ENCODE measurements at places on chromosomes 4 and X. TPM values are rescaled to one million over a fixed set of nuclear protein-coding genes. Genes with fewer than 3 reads are reported as not detected.

GRCh38 chrX:45322382-45322781 lies 121.7 kb upstream of the DIPK2B start:
- no peak for DNase-seq

Gene HPSE
- 1.7 TPM for polyA plus RNA-seq

Gene TCEANC
- 0.84 TPM for polyA plus RNA-seq

DNA sequence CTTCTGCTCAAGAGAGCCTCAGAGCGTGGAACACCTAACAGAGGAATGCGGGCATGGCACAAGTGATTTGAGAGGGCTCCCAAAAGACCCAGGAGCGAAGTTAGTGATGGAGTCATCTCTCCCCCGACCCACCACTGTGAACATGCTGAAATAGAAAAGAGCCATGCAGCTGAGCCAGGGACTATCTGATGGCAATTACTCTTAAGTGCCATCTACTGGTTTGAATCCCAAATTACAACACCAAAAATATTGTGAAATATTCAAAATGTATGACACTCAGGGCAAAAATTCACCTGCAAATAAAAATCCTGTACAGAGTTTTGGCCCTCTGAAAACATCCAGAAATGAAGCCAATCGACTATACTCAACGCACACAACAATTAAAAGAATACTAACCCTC lies 2038.9 kb upstream of the ADGRL3 start:
- DNase-seq = no peak

DNA sequence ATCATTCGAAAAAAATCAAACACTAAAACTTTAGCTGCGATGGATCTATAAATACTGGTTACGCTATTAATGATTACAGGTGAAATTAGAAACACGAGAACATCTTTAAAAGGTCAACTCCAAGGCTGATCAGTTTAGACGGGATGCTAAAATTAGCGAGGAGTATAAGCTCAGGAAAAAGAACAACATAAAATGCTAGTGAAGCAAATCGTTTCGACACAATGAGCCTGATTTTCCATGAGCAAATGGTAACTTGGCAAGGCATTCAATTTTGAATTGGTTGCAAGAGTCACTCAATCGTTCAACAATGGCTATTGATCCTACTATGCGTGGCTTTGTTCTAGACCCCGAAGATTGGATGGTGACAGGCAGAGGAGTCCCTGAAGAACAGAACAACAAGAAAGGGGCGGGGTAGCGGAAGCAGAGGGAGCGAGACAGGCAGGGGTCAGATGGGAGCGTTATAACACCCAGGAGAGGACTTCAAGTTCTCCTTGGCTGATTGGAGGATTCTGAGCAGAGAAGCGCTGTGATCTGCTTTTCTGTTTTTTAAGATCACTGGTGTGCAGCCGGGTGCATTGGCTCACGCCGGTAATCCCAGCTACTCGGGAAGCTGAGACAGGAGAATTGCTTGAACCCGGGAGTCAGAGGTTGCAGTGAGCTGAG lies 146.5 kb downstream of the RBM47 start:
- no peak for DNase-seq

DNA sequence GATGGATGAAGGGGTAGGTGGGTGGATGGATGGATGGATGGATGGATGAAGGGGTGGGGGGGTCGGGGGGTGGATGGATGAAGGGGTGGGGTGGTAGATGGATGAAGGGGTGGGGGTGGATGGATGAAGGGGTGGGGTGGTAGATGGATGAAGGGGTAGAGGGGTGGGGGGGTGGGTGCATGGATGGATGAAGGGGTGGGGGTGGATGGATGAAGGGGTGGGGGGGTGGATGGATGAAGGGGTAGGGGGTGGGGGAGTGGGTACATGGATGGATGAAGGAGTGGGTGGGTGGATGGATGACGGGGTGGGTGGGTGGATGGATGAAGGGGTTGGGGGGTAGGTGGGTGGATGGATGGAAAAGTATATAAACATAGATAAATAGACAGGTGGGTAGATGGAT lies 74.2 kb downstream of the PRKX start:
- peak; percentile 28 for DNase-seq

Gene TKTL1
- 0.02 TPM for polyA plus RNA-seq

Gene CCNG2
- 8.9 TPM for polyA plus RNA-seq

GRCh38 chr4:76153356-76153755 lies 5.2 kb upstream of the NUP54 start:
- no peak for DNase-seq

Gene VMA21
- polyA plus RNA-seq = 17.0 TPM

GRCh38 chr4:184503869-184504300 lies 29.5 kb upstream of the IRF2 start:
- DNase-seq = no peak

DNA sequence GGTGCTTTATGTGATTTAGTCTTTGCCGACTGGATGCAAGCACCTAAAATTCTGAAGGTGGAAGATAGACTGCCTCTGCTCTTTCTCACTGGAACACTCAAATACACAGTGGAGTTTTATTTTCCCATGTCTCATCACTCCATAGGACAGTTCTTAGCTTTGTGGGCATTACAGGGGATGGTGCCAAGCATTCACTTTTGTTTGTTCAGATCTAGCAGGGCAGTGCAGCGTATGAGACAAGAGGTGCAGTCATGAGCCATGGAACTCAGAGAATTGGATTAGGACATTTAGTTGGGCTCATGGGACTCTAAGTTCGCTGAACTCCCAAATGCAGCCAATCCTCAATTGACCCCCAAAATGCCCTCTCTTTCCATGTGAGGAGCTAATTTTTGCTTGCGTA lies 1136.9 kb upstream of the PRKX start:
- no peak for DNase-seq

DNA sequence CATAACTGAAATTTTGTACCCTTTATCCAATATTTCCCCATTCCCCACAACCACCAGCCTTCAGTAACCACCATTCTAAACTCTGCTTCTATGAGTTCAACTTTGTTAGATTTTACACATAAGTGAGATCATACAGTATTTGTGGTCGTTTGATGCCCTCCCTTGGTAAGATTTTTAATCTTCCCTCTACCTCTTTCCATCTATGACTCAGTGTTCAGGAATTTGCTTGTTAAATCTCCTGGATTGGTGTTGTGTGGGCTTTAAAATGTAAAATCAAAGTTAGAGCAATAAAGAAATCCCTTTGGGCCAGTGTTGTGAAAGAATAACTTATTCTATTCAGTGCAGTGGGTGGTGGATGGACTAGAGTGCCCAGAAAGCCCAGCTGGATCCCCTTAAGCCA lies 37.4 kb downstream of the SLC16A2 start:
- no peak for DNase-seq

DNA sequence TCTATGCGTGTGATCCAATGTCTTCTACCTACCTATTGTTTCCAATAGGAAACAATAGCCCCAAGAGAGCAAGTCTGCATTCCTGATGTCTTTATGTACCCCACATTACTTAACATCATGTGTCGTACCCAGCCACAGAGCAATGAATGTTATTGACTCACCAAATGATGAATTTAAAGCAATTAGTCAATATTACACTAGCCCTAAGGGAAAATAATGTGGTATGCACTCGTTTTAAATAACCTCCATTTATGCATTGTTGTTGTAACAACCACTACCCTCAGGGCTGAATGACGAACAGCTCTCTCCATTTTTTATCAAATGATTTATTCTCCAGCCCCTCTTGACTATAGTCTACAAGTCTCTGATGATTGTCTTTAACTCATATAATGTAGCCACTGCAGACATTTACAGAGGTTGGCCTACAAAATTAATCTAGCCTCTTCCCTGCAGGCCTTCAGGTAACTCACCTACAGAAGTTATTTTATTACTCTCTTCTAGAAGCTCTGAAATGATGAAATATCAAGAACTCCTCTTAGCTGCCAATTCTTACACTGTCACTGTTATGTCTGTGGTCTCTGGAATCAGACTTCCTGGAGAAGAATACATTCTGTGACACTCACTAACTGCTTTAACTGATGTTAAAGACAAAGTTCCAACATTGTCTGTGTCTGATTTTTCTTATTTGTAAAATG lies 601.7 kb upstream of the GRIA3 start:
- no peak for DNase-seq

Gene ATOH1
- polyA plus RNA-seq = not detected

DNA sequence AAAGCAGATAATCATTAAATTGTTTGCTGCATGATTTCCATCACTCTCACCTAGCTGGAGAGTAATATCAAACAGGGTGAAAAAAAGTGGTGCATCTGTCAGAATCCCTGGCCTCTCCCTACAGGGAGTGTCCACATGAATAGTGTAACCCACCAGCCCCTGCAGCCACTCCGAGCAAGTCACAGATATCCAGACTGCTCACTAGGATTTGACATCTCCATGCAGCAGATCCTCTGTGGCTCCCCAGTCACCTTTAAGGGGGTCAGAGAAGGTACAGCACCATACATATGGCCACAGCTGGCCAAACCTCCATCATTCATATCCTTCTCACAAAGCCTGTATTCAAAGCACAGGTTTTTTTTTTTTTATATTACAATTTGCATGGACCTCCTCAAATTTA lies 536.3 kb downstream of the INPP4B start:
- no peak for DNase-seq

Gene SLITRK2
- not detected for polyA plus RNA-seq

DNA sequence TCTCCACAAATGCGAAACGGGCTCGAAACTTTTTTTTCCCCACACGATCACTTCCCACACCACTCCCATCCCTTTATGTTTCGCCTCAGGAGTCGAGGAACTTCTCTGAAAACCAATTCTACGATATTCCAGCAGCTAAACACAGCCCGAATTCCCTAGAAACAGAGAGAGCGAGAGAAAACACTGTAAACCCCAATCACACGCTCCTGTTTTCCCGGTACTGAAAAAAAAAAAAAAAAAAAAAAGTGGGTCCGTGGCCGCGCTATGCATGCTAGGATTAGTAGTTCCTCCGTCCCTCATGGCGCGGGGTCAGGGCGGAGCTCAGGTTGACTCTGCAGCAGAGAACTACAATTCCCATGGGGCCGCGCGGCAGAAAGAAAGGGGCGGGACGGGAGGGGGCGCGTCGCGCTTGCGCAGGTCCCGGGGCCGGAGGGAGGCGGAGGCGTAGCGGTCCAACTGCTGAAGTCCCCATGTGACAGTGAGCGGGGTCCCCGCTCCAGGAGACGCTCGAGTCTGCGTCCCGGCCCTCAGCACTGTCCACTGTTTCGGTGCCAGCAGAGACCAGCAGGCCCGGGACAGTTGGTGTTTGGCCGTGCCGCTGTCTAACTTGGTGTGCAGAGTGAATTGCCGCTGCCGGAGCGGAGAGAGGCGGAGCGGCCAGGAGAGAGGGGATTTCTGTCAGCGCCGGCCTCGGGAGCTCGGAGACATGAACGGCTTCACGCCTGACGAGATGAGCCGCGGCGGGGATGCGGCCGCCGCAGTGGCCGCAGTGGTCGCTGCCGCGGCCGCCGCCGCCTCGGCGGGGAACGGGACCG lies at the start of gene SAP30:
Gene SAP30 (plus strand): TSS at position 478 of the 815 bp plus-strand sequence. CDS start 229 bp downstream, at position 707.
- DNase-seq = peak; percentile 98

DNA sequence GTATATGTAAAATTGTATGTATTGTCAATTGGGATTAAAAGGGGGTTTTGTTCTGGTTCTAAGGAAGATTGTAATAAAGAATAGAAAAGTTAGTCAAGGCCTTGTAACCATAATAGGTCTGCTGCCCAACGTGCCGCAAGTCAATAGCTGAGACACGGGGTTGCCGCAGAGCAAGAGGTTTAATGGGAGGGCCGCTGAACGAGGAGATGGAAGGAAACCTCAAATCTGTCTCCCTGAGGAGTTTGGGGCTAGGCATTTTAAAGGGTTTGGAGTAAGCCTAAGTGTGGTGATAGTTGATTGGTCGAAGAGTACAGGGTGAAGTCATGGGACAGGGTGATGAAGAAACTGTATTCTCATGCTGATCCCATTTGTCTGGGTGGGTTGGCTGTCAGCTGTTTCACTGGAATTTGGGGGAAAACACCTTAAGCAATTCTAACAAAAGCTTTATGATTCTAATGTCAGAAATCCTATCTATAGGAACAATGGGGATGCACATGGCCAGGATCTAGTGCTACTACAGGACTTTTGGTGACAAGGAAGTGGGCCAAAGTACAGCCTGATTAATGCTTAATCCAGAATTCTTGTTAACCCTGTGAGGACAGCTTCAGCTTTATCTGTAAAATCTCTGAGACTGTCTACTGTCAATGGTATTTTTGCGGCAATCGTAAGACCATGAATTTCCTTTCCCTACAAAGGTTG lies 86.9 kb downstream of the RELL1 start:
- DNase-seq = no peak

Measured in SK-N-SH (cell line).